ENCODE measurements at places on chromosomes 1 and 21.

DNA sequence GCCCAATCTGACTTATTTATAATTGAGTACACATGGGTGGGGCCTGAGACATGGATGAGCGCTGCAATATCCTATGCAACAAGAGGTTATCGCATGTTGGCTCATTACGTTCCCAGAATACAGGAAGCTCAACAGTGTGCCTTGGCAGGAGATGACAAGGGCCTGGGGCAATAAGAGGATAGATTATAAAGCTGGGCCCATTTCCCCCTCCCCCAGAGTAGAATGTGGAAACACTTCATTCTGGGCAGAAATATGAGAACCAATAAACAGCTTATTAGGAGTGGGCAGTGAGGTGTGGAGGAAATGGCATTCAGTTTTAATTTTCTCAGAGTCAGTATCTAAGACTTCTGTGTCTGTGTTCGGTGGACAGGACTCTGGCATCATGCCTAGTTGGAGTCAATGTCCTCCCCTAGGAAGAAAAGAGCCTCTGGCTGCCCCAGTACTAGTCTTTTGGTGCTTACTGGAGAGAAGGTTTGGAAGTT, 92.8 kb downstream of the PIK3R3 start:
- no peak for DNase-seq

DNA sequence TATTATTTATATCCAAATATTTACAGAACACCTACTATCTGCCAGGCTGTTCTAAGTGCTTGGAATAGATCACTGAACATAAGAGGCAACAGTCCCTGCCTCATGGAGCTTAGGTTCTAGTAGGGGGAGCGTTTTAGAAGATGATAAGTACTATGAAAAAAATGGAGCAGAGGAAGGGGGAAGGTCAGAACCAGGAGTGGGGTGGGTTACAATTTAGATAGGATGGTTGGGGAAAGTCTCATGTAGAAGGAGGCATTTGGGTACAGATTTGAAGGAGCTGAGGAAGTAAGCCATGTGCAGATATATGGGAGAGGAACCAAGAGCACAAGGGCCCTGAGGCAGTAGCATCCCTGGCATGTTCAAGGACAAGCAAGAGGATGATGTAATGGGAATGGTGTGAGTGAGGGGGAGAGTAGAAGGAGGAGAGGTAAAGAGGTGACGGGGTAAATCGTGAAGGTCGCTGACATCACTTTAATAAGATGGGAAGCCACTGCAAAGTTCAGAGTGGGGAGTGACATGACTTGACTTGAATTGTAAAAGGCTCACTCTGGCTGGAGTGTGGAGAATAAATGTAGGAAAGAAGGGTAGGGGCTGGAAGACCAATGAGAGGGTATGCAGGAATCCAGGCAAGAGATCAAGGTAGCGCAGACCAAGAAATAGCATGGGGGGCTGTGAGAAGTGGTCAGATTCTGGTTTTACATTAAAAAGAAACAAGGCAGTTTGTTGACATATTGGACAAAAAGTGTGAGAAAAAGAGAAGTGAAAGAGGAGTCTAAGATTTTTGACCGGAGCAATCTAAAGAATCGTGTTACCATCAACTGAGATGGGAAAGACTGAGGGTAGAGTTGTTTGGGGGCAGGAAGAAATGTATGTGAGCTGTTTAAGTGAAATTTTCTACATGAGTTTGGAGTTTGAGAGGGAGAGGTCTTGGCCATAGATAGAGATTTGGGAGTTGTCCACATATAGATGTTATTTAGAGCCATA, 92.6 kb downstream of the LPAR3 start:
- DNase-seq: no peak

DNA sequence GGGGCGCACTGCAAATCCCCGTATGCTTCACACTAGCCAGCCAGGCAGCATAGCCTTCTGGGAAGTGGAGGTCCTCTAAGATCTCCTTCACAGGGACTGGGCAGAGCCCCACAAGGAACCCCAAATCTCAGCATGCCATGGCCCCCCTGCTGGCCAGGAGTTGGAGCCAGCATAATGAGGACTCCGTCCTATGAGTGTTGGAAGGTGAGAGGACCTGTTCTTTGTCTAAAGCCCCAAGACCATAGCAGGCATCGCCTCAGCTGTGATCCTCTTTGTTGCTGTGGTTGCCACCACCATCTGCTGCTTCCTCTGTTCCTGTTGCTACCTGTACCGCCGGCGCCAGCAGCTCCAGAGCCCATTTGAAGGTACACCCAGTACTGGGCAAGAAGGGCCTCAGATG, 1.5 kb downstream of the SHISA4 start:
- no peak for DNase-seq

GRCh38 chr1:22799971-22800370, 89.3 kb downstream of the EPHB2 start:
- DNase-seq: no peak

DNA sequence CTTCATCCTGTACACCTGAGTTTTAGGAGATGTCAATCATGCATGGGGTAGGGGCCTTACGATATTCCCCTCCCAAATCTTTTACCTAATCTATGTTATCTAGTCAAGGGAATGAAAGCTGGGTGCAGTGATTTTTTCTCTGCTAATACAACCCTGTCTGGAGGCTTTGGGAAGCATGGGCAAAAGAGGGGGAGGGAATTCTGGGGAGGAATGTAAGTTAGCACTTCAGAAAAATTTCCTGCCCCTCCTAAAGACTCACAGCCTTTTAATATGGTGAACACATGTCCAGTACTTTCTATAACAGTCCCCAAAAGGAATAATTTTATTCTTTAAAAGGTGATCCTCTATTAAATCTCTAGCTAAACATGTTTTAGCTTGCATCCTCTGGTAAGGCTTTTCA, 25.6 kb upstream of the PRELP start:
- no peak for DNase-seq

DNA sequence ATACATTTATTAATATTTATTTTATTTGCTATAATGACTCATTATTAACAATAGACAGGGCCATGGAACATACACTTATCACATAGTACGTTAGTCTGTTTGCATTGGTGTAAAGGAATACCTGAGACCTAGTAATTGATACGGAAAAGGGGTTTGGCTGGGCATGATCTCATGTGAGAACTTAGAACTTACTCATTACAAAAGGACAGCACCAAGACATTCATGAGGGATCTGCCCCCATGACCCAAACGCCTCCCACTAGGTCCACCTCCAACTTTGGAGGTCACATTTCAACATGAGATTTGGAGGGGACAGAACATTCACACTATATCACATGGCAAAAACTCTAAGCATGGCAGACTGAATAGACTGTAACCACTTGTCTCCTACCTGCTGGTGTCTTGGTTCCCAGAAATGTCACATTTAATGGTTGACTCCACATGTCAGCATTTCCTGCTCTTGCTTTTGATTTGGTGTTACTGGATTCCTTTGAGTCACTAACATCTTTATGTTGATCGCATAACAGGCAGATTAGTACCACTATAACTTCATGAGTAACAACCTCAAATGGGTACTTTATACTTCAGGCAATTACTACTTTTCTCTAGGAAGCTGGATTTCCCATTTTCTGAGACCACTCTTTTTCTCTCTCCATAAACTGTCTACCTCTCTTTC, 3.5 kb upstream of the C1orf116 start:
- DNase-seq: no peak

GRCh38 chr1:109895720-109896504, 14.7 kb upstream of the CSF1 start:
- no peak for DNase-seq

- peak; percentile 7 for DNase-seq
Observed at GRCh38 chr1:43367026-43367903, 546 bp downstream of the ELOVL1 start.

DNA sequence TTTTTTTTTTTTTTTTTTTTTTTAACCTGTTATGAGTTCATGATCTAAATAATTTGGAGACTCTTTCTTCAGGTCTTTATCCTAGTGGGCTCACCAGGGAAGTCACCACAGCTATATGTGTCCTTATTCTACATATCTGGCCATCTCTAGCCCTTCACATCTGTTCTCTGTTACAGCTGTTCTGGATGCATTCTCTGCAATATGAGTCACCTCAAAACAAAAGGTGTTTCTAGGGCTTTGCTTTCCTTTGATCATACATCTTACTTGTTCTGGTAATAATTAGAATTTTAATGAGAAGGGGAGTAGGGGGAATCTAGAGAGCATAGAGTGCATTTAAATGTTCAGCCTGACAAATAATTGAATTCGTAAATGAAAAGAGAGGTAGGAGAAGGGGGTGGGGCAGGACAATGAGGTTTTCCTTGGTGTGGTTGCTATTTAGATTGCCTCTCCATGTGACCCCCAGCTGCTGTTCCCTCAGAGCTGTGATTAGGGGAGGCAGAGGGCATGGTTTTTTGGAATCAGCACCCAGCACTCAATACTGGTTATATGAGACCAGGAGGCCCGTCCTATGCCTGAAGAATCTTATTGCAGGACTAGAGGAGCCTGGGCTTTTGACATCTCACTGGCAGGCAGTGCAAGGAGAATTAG, 8.0 kb downstream of the SYT6 start:
- DNase-seq: no peak

DNA sequence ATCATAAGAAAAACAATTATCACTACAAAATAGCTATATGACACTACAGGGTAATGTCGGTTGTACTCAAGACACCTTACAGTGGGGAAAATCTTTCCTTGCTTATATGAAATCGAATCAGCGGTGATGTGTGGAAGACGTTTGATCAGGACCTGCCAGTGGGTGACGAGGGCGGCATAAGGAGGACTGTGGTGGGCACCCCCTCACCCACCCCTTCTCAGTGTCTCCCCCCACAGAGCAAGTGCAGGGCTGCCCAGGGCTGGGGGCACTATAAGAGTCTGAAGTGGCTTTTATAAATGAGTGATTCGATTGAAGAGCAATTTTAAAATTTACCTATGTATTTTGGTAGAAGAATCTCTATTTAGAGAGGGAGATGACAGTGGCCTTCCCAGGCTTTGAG, 35.8 kb downstream of the CRYAA start:
- DNase-seq: no peak

DNA sequence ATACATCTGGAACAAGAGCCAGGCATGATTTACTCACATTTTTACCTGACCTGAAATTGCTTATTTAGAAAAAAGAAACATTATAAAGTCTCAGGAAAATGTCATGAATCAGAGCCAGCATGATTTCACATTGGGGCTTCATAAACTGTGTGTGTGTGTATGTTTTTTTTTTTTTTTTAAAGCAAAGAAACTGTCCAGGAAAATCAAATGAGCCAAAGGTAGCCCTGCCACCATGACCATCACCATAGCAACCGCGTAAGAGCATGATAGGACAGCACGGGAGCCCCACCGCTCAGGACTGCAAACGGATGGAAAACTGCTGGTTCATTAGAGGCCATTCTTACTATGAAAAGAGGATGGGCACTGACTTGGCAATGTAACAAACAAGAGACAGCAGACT, 139.2 kb downstream of the NTMT2 start:
- no peak for DNase-seq

DNA sequence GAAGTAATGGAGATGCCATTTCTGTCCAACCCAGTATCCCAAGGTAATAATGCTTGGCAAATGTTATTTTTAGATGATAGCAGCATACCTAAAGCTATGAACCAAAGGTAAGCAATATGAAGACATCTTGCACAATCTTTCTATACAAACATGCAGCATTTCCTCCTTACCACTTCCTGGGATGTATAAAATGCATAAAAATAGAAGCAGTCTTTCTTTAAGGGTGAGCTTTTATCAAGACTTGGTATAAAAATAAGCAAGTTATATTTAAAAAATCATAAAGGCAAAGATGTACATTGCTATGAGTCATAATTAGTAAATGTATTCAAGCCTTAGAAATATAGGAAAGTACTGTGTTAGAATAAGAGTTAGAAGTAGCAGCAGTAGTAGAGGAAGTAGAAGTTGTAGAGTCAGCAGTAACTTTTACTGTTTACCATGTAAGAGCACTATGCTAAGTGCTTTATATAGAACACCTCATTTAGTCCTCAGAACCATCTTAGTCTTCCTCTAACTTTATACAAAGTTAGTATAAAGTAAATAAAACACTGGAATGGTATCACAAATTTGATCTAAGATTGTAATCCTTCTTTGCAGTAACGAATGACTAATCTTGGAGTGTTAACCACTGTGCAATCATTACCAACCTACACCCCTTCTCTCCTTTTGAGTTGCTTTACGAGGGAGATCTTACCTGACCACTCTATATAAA, 371.3 kb downstream of the VAV3 start:
- DNase-seq: no peak

Data from stimulated activated CD8-positive, alpha-beta memory T cell treated with anti-CD3 and anti-CD28 coated beads, Interleukin-4, amount 100 ng/mL, for 1 hour (primary cell).